Stimulated activated CD4-positive, alpha-beta T cell treated with anti-CD3 and anti-CD28 coated beads, Interleukin-1b, Interleukin-23, amount 100 ng/mL, for 1 hour (primary cell): ENCODE measurements at places on chromosomes 7 and 10.

DNA sequence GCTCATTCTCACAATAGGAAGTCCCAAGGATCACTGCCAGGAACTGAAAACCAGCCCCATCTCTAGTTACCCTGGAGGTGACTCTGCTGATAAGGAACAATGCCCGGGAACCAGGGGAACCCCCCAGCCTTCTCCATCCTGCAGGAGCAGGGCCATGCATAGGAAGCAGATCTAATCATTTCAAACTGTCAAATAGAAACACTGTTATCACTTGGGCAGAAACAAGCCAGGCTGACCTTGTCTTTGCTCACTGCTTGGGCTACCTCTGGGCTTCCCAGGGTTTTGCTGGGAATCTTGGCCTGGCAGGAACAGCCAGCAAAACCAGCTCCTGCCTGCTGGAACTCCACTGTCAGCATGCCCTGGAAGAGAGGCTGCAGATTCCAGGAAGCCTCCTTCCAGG, 114.1 kb downstream of the RNF216 start:
- no peak for DNase-seq

DNA sequence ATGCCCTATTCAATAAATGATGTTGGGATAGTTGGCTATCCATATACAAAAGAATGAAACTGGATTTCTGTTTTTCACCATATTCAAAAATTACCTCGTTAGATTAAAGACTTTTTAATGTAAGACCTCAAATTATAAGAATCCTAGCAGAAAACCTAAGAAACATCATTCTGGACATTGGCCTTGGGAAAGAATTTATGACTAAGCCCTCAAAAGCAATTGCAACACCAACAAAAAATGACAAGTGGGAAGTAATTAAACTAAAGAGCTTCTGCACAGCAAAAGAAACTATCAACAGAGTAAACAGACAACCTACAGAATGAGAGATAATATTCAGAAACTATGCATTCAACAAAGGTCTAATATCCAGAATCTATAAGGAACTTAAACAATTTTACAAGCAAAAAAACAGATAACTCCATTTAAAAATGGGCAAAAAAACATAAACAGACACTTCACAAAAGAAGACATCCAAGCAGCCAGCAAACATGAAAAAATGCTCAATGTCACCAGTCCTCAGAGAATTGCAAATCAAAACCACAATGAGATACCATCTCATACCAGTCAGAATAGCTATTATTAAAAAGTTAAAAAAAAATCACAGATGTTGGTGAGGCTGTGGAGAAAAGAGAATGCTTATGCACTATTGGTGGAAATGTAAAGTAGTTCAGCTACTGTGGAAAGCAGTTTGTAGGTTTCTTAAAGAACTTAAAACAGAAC, 309.8 kb downstream of the AHR start:
- no peak for DNase-seq

- no peak for DNase-seq
Measured at GRCh38 chr7:98448766-98449165, 47.9 kb upstream of the BAIAP2L1 start.

DNA sequence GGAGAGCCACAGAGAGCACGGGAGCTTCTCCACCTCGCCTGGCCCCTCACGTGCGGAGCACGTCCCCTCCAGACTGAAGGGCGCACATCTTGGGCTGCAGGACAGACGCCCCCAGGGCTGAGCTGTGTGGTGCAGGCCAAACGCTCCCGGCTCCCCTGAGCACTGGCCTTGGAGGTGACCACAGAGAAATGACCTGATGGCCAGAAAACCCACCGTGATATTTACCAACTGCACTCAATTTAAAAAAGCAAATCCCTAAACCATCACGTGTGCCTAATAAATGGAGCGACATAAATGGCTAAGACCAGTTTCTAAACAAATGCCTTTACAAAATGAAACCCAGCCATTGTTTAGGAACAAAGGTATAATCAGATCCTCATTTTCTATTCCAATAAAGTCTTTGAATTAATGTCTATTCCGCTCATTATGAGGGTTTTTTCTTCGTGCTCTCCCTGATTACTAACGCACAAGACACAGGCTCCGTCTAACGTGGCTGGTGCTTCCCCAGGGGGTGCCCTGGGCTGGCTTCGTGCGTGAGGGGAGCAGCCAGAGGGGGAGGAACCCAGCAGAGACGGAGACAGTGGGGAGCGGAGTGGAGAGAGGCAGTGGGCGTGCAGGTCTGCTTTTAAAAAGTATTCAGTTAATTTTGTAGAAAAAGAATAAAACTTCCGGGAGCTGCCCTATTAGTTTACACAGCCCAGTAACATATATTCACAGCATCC, 190.3 kb downstream of the DNAJB6 start:
- DNase-seq = no peak

GRCh38 chr7:2572101-2572842, 13.5 kb downstream of the IQCE start:
- DNase-seq = no peak

DNA sequence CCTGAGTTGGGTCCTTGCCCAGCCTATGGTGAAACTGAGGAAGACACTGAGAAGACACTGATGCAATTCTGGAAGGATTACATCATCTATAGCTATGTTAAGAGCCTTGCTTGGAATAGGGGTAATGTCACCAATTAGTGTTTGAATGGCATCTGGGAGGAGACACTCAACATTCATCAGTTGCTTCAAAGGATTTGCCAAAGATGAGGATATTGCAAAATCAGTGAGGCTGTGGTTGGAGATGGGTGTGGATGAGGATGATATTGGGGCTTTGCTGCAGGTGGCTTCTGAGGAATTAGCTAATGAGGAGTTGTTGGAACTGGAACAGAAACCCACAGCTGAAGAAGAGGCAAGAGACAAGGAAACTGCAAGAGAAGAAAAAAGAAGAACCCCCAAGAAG, 146.7 kb upstream of the SP4 start:
- no peak for DNase-seq

DNA sequence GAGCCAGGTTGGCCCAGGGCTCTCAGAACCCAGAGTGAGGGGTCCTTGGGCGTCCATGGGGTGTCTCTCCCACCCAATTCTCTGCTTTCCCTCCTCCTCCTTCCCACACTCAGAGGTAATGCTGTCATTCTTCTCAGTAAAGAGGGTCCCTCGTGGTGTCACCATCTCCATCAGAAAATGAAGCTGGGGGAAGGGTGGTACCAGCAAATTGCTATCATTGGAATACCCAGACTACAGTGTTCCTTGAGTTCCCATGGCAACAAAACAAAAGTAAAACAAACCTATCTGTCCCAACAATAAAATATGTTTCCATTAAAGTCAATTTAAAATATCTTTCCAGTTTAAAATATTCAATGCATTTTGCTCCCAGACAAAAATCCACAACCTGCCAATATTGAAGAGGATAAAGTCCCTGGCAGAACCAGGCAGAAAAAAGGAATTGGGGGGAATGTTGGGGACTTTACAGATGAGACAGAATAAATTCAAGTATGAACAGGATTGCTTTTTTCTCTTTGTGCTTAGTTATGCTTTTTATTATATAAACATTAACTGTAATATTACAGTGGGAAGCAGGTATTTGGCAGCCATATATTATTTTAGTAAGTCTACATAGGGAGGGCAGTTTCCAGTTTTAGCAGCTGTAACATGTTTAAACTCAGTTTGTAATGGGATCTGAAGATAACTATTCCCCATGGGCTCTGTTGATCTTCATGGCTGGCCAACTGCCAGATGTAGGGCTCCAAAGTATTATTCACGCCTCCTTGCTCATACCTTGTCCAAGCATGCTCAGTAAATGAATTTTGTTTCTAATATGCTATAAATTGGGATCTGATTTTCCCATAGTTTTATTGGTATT, 182.1 kb downstream of the ARID5B start:
- DNase-seq = no peak

DNA sequence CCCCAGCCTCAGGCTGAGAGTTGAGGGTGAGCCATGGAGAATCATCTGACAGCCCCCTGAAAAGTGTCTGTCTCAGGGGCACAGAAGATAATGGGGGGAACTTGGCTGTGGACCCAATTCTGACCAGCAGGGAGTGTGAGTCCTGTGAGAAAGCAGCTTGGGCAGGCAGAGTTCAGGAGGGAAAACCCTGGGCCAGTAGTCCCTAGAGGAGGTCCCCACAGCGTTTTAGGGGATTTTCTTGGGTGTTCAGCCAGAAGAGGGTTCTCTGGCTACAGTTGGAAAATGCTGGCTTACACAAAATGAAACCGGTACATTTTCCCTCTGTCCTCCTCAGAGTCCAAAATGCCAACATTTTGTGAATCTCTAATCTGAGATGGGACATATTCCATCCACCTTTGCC, 35.8 kb upstream of the TRIM8 start:
- DNase-seq = no peak

DNA sequence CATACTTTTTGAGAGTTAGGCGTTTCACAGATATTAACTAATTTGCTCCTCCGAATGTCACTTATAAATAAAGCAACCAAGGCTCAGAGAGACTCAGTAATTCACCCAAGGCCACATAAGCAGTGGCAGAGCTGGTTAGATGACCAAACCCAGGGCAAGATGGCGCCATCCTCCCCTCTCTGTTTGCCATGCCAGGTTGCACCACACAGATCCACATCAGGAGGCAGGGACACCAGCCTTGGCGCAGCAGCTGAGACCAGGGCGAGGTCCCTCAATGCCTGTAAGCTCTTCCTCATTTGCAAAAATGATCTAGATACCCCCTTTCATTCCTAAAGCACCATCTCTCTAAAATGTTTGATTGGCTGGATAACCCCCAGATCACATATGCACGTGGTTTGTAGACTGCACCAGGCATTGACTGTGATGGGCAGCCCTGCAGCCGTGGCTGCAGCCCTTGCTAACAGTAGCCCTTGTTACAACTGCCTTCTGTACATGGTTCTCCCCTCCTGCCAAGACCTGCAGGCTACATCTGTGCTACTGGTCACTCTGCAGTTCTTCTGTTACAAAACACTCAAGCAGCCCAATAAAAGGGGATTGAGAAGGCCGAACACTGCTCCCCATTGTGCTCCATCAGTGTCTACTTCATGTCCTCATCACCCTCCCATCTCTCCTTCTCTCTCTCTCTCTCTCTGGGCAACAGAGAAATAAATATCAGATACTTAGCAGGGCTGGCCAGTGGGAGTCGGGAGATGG, 298.6 kb downstream of the PRPF18 start:
- DNase-seq = no peak

- no peak for DNase-seq
Measured at GRCh38 chr7:28490831-28491230, 78.5 kb downstream of the CREB5 start.

GRCh38 chr10:59323036-59323459, 39.3 kb downstream of the FAM13C start:
- DNase-seq = no peak

GRCh38 chr10:3197348-3198003, 24.9 kb upstream of the PITRM1 start:
- DNase-seq = peak; percentile 24

DNA sequence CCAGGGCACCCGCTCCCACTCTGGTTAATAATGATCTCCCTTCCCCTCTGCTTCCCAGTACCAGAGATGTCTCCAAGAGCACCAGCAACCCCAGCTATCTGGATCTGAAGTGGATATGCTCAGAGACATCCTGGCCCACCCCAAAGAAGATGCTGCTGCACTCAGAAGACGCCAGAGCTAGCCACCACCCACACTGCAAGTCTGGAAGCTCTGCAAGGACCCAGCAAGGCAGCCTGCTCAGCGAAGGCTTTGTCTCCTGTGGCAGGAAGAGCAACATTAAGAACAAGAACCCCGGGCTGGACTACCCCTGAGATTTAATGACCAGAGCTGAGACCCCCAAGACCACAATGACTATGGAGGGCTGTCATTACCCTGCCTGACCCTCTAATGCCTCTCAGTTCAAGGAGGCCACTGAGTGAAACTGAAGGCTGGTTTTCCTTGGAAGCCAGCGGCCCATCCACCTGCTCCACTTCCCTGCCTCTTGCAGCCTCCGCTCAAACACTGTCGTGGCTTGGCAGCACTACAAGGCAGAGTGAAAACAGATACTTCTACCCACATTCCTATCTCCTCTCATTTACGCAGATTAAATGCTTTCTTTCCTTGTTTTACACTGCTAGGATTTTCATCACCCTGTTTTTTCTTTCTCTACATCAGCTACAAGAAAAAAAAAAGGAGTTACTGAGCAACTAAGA, 202.2 kb downstream of the SNX10 start:
- no peak for DNase-seq

- no peak for DNase-seq
Measured at GRCh38 chr7:16708980-16709379, 44.6 kb upstream of the TSPAN13 start.

DNA sequence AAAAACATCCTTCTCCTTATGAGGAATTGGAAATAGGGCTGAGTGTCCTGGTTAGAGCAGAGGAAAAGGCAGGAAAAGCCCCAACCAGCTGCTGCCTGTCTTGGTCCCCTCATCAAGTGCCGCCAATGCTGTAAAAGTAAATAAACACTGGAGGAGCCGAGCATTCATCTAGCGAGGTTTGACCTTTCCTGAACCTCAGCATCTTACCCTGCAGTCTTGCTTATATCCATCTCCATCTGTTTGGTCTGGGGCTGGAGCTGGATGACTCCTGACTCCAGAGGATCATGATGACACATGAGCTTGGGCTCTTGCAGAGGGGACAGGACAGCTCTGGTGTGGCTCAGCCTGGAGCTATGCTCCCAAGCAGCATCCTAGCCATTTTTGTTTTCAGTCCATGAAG, 501.1 kb downstream of the TNS3 start:
- no peak for DNase-seq

- DNase-seq = no peak
Measured at GRCh38 chr7:28068811-28069216, 111.8 kb downstream of the JAZF1 start.

DNA sequence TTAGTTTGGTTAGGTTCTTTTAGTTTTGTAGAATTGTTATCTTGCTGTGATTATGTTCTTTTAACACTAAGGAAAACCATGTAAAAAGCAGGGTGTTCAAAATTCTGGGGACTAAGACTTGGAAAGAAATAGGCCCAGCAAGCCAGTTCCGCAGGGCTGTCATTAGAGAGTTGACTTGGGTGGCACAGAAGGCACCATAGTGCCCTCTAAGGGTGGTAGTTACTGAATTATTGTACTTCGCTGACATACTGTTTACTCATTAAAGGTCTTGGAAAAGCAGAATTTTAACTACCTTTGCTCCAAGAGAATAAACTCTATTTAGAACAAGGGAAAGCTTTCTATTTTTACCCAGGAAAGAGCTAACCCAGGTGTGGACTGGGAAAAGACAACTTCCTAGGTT, 86.5 kb downstream of the OTUD1 start:
- no peak for DNase-seq

DNA sequence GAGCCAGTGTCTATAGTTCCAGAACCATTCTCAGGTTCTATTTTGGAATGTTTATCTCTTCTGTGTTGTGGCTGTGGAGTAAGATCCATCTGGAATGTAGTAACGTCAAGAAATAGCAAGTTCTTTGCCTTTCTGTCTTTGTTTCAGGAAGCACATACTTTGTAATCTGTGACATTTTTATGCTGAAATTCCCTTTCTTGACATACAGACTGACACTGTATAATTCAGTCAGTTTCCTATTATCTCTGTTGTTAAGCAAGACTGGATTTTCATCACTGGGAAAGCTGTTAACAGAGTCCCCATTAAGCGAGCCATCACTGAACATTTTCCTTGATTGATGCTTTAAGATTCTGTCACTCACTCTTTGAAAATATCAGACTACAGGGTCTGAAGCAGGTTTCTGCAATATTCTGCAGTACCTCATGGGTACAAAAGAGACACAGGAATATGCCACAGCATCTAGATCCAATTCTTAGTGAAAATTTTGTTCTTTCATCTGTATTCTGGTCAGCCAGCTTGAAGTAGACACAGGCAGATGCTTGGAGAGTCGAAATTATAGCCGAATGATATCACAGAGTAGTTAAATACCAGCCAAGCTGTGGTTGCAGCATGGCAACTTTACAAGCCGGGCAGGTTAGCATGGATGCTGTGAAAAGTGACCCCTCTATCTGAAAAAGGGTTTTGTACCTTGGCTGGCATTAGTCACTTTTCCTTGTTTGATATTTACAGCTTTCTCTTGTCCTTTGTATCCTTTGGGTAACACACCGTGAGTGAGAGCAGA, 62.6 kb downstream of the CACNB2 start:
- DNase-seq = no peak
